ENCODE measurements at places on chromosomes 11 and 22.

DNA sequence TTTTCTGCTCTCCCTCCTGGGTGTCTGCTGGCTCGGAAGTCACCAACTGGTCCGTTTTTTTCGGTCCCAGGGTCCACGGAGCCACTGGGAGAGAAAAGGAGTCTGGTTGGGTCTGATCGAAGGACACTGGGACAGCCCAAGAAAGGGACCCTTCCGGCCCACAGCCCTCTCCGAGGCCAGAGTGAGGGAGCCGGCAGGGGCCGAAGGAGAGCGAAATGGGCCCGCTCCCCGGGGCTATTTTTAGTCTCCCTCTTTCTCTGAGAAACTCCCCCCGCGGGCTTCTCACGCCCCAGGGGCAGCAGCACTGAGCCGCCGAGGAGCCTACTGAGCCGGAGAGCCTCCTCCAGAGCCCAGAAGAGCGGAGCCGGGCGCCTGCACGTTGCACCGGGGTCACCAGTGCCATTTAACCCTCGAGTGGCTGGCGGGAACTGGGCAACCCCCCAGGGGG lies 1.9 kb downstream of the ESAM start:
- DNase-seq: no peak

- DNase-seq: no peak
These were observed 36.3 kb upstream of the RTL6 start for GRCh38 chr22:44534335-44534734.

- DNase-seq: no peak
These were observed 1.1 kb upstream of the FADS2 start for GRCh38 chr11:61826930-61827570.

DNA sequence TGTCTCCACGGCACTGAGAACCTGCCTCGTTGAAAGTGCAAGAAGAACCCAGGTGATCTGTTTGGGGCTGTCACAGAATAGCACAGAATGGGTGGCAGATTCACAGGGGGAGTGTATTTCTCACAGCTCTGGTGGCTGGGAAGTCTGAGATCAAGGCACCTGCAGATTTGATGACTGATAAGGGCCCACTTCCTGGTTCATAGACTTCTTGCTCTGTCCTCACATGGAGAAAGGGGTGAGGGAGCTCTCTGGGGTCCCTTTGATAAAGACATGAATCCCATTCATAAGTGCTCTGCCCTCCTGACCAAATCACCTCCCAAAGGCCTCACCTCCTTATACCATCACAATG lies 198.5 kb upstream of the SORL1-AS1 start:
- no peak for DNase-seq

DNA sequence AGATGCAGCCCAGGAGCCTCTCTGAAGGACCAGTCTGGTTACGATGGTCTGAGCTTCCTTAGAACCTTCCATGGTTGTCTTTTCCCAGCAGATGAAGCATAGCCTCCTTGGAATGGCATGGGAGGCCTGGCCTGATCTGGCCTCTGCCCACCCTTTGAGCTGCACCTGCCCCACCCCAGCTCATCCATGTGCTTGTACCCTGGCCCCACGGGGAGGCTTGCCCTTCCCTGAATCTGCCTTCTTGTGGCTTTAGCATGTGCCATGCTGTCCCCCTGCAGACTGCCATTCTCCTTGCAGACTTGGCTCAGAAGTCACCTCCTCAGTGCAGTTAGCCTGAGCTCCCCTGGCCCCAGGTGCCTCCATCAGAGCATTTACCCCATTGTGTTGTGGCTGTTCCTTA lies 62.5 kb downstream of the FBLN1 start:
- no peak for DNase-seq

- no peak for DNase-seq
These were observed 227.1 kb upstream of the CCDC179 start for GRCh38 chr11:23087407-23087806.

- DNase-seq: no peak
These were observed 48.2 kb downstream of the NECTIN1 start for GRCh38 chr11:119680541-119681360.

DNA sequence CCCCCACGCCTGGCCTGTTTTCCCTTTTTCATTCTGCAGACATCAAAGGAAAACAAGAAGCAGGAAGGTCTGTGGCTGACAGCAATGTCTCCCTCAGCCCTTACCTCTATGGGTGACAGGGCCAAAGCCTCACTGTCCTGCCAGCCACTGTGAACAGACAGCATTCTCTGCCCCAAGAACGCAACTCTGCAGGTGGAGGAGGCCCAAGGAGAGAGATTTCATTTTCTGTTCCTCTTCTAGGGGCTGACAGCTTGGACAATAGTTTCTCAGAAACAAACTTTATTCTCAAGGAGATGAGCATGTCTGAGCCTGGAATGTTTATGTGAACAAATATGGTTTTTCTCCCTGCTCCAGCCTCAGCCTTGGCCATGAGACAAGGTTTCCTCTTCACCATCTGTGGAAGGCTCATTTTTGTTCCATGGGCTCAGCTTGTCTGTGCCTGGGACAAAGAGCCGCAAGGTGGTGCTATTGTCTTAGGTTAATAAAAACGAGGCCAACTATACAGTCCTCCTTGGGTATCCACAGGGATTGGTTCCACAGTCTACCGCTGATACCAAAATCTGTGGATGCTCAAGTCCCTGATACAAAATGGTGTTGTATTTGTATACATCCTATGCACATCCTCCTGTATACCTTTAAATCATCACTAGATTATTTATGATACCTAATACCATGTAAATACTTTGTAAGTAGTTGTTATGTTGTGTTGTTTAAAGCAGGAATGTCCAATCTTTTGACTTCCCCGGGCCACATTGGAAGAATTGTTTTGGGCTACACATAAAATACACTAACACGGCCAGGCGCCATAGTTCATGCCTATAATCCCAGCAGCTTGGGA lies 5.8 kb downstream of the PIWIL3 start:
- no peak for DNase-seq

Measured in stimulated activated CD4-positive, alpha-beta T cell treated with anti-CD3 and anti-CD28 coated beads, Interleukin-1b, Interleukin-23, amount 100 ng/mL, for 1 hour (primary cell).